ENCODE measurements at places on chromosomes 5 and 9.

- DNase-seq: no peak
These were observed 58.0 kb downstream of the LPAR1 start for GRCh38 chr9:110980261-110980660.

DNA sequence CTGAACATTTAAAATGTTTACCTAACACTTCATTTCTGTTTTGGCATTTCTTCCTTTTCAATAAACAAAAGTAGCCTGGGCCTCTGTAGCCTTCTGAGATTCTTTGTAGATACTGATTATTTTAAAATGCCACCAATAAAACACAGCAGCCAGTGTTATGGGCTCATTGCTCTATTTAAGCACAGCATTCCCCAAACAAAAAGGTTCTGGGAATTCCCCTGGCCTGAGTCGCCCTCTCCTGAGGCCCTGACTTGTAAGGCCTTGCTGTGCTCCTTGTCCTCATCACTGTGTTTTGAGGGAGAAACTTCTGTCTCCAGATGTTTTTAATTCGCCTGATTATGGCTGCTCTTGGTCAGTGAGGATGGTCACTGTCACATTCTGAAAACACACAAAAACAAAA is 33.0 kb upstream of the CTXN3 start:
- DNase-seq: peak; percentile 21

DNA sequence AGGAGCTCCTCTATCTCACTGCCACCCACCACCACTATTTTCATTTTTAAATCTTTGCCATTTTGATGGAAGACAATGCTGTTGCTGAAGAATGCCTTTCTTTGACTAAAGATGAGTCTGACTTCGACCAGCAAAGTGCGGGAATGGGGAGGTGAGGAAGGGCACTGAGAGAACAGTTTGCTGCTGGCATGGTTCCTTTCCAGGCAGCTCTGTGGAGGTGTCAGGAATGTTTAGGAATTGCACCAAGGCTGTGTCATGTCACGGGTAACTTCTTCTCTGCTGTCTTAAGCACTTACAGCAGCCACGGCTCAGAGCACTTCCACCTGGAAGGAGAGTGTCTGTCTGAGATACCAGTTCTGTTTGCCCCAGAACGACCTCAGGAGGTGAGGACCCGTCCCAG is 41.4 kb upstream of the SHB start:
- no peak for DNase-seq

GRCh38 chr5:140548791-140549190 is 1.3 kb downstream of the EIF4EBP3 start:
- no peak for DNase-seq

DNA sequence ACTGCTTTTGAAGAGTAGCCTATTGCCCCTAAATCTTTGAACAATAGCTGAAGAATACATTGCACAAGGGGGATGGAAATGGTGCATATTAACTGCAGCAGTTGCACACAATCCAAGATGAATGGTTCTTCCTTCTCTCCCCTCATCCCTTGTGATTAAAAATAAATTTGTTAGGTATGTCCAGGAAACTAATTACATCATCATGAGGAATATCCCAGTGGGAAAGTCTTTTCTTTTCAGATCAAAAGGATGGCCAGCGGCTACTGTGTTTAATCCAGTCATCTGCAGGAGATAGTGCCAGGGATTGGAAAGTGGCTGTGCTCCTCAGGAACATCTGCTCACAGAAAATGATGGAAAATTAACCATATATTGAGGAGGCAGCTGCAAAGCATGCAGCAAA is 508.4 kb upstream of the SEMA6A start:
- no peak for DNase-seq

DNA sequence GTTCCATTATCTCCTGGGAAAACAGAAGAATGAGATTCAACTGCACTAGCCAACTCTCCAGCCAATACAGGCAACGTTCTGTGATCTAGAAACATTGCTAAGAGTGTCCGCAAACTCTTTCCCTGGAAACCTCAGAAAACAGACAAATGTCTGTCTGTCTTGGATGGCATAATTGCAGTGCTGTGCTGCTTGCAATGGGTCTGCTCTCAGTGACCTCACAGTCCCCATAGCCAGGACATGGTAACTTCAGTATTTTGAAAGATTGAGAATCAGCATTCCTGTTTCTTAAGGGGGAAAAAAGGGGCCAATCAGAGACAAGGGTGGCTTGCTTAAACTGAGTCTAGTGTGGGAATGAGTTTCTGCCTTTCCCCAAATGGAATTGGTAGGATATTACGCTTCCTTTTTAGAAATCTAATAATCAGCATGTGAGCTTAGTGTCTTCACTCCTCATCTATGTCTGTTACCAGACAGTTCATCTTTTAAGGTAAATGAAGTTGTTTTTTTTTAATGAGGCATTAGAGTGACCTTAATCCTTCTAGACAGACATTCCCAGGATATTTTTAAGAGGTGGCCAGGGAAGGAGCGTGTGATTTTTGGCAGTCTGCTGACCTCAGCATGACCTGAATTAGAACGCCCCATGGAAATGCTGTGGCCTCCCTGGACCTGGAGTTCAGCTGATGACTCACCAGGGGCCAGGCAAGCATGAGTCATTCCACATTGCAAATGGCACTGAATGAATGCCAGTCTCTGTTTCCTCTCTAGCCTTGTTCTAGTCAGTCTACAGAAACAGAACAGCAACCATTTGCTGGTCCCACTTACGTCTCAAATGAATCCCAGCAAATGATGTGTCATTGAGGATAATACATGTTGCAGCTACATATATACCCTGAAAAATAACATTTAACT is 210.2 kb upstream of the ACTBL2 start:
- peak; percentile 79 for DNase-seq

DNA sequence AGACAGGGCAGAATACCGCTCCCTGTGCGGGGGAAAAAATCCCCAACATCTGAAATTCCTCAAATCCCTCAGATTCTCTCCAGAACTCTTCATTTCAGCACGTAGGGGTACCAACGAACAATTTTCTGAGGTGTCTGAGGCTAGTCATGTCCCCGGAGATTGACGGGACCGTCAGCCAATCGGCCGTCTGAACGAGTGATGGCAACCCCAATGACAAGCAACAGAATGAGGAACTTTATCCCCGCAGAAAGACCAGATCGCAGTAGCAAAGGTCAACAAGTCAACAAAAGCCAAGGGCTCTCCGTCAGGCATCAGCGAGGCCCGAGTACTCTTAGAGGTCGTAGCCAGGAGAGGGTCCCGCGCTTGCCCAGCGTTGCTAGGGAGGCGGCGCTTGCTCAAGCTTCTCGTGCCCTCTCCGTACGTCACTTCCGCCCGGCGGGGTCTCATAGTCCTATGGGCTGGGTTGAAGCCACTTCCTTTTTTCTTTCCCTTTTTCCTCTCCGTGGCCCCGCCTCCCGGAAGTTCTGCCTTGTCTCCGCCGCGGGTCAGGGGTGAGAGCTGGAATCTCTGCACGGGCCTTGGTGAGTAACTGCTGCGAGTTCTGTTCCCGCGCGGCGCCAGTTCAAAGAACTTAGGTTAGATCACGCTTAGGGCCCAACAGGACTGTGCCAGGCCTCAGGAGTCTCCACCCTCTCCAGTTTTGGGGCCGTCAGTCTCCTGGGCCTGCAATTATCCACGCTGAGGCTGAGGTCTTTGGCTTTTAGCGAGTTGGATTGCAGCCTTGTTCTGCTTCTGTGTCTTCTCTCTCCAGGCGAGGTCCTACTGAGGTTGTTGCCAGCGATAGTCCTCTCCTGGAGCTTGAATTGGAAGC is at the start of gene RNF20:
Gene RNF20 (plus strand): TSS at position 520 of the 871 bp plus-strand sequence. CDS start 1,571 bp downstream, outside the sequence.
- DNase-seq: peak; percentile 99

DNA sequence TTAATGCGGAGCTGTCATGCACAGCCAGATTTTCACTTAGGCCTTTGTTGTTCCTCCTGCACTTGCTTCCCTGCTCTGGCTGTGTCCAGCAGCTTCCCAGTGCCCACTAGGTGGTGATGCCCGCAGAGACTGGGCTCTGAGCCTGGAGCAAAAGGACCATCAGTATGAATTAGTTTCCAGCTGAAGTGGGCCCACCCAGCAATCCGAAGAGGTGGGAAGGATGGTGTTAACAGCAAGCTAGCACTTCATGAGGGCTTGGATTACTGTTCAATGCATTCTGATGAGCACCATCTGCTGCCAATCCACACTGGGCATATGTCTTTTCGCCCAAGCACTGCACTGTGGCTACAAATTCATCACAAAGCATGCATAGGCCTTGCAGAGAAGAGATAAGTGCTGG is 459.1 kb downstream of the SPOCK1 start:
- DNase-seq: no peak

- no peak for DNase-seq
These were observed 128.3 kb downstream of the BOD1 start for GRCh38 chr5:173488144-173488543.

GRCh38 chr9:106963684-106964083 is 100.7 kb downstream of the ZNF462 start:
- DNase-seq: no peak

DNA sequence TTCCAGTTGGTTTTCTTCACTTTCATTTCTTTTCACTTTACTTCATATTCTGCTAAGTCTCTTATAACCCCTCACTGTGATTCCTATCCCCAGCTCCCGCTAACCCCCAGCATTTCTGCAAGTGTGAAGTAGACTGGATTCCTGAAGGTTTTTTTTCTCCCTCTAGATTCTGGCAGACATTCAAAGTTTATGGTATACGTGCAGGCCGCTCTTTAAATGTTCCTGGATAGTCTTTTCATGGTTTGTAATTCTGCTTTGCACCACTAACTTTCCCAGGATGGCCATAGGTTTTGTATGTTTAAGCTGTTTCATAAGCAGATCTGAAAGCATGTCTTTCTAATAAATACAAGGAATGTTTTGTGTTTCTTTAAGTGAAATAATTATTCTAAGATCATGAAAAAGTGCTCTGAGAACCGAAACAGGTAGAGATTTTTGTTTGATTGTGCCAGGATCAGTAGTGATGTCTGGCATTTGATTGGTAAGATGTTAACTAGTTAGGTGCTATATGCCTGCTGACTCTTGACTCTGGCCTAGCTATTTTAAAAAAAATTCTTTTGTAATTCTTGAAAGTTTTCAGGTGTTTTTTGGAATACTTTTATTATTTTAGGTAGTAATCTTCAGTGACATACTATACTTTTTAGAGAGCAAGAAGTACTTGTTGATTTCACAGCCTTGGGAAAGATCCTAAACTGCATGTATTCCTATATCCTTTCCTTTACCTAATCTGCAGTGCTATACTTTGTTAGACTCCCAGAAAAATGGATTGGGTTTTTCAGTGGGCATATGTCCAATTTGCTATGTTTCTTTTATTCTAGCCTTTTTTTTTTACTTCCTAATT is 29.7 kb downstream of the CNOT6 start:
- DNase-seq: no peak

DNA sequence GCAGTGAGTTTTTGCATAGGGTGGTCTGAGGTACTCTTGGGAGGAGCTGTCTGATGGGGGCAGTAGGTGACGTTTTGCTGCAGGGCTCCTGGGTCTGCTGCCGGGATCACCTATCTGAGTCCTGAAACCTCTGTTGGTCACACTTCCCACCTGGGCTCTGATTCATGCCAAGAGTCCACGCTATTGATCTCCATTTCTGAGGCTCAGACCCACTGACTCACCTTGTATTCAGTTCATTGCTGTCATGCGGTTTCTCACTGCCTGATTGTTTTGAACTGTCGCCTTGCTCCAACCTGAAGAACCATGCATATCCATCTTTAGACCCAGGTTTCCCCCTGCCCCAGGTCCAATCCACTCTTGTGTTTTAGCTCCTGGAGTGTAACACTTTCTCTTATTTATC is 101.3 kb downstream of the NPR3 start:
- no peak for DNase-seq

- no peak for DNase-seq
These were observed 49.7 kb downstream of the FAM174A start for GRCh38 chr5:100584889-100585288.

GRCh38 chr5:135395866-135396265 is 3.2 kb downstream of the MACROH2A1 start:
- peak; percentile 38 for DNase-seq

DNA sequence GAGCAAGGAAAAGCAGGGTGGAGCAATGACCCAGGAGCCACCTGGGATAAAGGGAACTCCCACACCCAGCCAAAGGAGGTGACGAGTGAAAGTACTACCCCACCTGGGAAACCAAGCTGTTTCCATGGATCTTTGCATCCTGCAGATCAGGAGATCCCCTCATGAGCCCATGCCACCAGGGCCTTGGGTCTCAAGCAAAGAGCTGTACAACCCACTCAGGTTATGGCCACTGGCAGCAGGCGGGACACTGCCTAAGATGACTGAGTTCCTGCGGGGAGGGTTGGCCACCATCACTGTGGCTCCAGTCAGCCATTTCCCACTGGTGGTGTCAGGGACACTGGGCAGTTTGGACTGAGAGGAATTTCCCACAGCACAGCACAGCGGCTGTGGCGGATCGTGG is 225.7 kb downstream of the CDH9 start:
- no peak for DNase-seq

GRCh38 chr9:124251605-124252378 is 6.0 kb upstream of the NEK6 start:
- no peak for DNase-seq

DNA sequence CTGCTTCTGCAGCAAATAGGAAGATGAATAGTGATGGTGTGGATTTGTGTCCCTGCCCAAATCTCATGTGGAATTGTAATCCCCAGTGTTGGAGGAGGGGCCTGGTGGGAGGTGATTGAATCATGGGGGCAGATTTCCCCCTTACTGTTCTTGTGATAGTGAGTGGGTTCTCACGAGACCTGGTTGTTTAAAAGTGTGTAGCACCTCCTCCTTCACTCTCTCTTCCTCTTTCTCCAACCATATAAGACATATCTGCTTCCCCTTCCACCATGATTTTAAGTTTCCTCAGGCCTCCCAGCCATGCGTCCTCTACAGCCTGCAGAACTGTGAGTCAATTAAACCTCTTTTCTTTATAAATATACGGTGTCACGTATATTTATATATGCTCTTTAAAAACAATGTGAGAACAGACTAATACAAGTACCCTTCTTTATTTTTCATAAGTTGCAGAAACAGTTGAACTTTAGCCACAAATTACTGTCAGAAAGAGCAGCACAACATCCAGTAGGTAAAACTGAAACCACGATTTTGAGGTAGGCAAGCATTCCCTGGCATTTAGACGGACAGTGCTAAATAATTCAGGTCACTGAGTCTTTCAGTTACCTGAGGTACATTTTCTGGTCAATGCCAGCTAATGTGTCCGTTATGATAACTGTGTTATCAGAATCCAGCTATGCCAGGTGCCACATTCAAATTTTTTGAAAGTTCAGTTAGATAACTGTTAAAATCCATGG is 79.3 kb upstream of the SPEF2 start:
- DNase-seq: no peak

DNA sequence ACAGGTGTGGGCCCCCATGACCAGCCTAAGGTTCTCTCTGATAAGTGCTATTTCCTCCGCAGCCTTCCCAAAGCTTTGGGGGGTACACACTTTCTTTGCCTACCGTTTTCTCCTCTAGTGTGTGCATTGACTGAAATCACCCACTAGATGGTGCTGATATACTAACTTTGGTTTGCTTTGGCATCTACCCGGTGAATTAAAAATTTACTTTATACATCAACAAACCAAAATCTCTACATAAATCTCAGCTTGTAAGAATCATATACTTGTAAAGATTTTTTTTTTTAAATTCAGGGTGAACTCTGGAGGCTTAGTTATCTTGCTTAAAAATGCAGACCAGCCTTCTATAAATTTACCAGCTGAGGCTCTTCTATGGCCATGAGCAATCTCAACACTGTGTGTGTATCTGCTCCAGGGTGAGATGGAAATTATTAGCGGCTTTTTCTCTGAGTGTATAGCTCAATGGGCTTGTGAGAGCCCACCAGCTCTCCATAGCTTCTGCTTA is 475.7 kb upstream of the TNC start:
- peak; percentile 30 for DNase-seq
